Stimulated activated CD8-positive, alpha-beta memory T cell treated with anti-CD3 and anti-CD28 coated beads, Interleukin-4, amount 100 ng/mL, for 24 hours (primary cell): ENCODE measurements at places on chromosomes 1 and 21.
A peak's percentile ranks its signal among the peaks of the same experiment; 100 is the strongest.

DNA sequence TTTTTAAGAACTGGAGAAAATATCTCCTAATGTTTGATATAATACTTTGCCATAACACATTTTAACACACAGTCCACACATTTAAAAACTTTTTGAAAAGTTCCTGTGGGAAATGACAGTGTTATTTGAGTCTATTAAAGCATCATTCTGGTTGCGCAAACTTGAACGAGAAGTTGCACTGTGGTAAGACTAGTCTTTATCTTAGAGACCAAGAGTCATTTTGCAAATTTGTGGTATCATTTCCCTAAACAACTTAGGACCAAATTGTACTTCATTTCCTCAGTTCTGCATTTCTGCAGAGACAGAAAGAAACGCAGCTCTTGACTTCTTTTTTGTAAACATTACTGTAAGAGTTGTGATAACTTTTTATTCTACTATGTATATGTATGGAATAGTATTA, at the start of gene RGS18:
TSS of gene RGS18 (plus strand) at position 282 of the 400 bp plus-strand sequence. CDS start 176 bp downstream, outside the sequence.
- DNase-seq: no peak

GRCh38 chr1:107669996-107670395, 295.0 kb downstream of the VAV3 start:
- DNase-seq: no peak

DNA sequence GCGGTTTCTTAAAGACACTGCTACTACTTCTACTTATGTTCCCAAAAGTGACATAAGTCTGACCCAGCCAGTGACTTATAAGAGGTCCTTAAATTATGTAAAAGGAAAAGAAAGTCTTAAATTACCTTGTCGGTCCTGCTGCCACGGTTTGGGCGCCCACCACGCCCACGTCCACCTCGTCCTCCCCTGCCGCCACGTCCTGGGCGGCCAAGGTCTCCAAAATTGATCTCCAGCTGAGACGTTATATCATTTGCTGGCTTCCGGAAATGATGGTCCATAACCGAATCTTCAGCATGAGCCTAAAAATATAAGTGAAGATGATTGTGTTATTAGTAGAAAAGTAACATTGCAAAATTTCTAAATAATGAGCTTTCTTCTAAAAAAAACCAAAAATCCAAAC, 15.2 kb downstream of the SERBP1 start:
- DNase-seq: no peak

GRCh38 chr1:116835161-116835560, 74.6 kb upstream of the PTGFRN start:
- no peak for DNase-seq

GRCh38 chr1:176517484-176517883, 54.5 kb downstream of the PAPPA2 start:
- DNase-seq: no peak

GRCh38 chr1:243421784-243422183, 165.9 kb downstream of the SDCCAG8 start:
- DNase-seq: peak; percentile 11

DNA sequence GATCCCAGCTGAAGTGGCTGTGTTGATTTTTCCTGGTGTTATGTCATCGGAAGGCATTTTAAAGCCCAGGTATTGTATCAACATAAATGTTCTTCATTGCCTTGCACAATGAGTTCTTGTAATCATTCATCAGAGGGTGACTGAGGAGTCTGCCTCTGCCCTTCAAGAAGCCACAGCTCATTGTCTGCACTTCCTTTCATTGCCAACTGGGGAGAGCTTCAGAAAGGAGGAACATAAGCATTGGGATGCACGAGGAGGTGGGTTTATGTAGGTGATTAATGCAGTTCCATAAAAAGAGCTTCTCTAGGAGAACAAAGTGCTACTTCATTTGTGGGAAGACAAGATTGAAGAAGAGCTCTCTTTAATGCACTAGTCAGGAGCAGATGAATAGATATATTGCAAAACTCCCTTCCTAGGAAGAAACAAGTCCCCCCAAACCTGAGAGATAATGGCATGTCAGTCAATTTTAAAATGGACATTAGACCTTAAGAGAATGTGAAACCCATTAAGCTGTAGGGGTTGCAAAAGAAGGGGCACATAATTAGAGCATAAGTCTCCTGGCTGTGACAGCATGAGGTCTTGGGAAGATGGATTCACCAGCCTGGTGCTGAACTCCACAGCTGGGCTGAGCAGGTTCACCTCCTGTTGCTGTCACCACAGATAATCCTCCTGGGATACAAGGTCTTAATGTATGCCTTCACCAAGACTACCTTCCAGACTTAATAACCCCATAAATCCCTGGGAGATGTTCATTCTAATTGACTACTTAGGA, 124.6 kb downstream of the BACH1 start:
- no peak for DNase-seq

GRCh38 chr1:228207381-228207810, 448 bp upstream of the OBSCN start:
- no peak for DNase-seq

DNA sequence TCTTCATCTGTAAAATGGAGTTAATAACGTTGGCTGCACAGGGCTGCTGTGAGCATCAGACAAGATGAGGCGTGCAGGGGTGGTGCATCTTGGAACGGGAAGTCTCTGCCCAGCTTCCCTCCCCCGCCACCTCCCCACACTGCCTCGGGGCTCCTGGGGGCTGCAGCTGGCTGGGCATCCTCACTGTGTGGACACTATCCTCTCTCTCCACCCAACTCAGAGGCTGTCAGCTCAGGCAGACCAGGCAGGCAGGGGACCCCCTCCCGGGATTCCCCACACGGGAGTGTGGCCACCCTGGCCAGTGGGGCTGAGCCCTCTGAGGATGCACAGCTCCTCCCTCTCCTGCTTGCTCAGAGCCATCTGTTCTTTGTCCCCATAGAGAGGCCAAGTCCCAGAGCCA, 122.7 kb downstream of the CCDC185 start:
- no peak for DNase-seq

DNA sequence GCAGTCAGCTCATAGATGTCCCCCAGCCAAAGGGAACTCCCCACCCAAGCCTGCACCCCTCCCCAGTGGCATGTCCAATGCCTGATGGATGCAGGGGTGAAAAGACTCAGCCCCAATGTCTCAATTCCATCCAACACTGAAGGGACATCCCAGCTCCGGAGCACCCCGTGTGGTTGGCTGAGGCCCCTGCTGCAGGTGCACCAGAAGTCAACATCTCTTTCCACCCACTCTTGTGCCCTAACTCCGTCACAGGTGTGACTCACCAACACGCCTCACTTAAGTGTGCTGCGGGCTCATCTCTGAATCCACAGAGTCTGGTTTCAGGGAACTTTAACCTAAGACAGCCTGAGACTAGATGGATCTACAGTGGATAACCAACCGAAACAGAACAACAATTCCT, 40.9 kb upstream of the ZBTB18 start:
- peak; percentile 2 for DNase-seq

- DNase-seq: no peak
Observed at GRCh38 chr1:70909262-70909822, 138.3 kb downstream of the PTGER3 start.

- no peak for DNase-seq
Observed at GRCh38 chr1:220730486-220730885, 17.6 kb upstream of the MTARC2 start.

- no peak for DNase-seq
Observed at GRCh38 chr1:16189921-16190621, 22.4 kb downstream of the ARHGEF19 start.

DNA sequence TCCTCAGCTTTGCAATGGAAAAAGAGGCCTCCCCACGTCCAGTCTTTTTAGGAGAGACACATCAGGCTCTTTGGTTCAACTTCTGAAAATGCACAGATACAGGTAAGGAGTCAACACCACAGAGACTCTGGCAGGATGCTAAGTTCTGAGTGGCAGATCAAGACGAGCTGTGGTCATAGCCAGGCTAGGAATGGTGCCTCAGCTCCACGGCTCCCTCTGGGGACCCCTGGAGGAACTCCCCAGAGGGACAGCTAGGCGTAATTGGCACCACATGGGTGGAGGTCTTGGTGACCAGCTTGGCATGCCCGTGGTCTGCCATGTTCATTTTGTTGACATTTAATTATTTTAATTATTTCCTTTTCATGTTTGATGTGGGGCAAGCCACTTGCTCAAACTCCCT, 206.1 kb downstream of the KAZN start:
- no peak for DNase-seq

- no peak for DNase-seq
Observed at GRCh38 chr21:43882952-43883545, 18.0 kb downstream of the AGPAT3 start.

GRCh38 chr21:16186742-16187141, 457.0 kb downstream of the USP25 start:
- DNase-seq: no peak

- no peak for DNase-seq
Observed at GRCh38 chr1:86156566-86157455, at the start of gene COL24A1. COL24A1 (minus strand) TSS chr1:86156772; CDS start chr1:86156396, 376 bp downstream.

DNA sequence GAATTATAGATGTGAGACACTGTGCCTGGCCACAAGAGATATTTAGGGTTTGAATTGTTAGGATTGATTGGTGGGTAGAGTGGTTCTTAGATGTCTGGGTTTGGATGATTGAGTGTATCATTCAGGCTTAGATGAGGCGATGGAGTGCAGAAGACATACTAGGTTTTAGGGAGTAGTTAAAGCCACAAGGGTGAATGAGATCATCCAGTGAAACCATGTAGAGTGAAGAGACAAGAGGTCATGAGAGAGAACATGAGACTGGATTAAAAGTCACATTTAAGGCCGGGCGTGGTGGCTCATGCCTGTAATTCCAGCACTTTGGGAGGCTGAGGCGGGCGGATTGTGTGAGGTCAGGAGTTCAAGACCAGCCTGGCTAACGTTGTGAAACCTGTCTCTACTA, 37.2 kb downstream of the ZFYVE9 start:
- DNase-seq: no peak

DNA sequence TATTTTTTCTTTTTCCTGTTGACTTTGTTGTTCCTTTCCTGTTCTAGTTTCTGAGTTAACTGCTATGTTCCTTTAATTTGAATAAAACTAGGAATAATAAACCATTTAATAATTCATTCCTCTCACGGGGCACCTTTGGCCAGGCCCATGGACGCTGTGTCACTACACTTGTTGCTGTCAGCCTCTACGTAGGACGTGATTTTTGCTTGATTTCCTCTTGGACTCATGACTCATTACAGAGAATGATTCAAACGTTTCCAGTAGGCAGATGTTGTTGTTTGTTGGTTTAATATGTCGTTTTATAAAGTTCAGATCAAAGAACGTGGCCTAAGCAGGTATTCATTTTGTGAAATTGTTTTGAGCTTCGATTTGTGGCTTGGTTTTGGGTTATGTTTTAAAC, 9.1 kb upstream of the SLC19A1 start:
- DNase-seq: no peak

- no peak for DNase-seq
Observed at GRCh38 chr21:44070391-44070790, 36.8 kb upstream of the PWP2 start.

- no peak for DNase-seq
Observed at GRCh38 chr1:28803051-28803450, 8.9 kb upstream of the OPRD1 start.

DNA sequence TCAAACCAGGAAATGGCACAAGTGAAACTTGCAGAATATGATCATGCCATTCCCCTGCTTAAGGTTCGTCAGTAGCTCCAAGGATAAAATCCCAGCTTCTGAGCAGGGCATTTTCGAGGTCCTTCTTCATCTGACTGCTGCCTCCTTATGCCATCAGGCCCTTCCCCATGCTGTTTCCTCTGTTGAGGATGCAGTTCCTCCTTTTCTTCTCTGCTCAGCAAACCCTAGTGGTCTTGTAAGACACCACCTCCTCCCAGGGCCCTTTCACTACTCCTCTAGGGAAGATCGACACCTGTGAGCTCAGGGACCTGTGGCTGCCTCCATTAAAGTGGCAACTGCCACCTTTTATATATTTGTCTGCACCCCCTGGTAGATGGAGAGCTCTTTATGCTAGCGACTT, 62.1 kb upstream of the JUN start:
- DNase-seq: no peak

DNA sequence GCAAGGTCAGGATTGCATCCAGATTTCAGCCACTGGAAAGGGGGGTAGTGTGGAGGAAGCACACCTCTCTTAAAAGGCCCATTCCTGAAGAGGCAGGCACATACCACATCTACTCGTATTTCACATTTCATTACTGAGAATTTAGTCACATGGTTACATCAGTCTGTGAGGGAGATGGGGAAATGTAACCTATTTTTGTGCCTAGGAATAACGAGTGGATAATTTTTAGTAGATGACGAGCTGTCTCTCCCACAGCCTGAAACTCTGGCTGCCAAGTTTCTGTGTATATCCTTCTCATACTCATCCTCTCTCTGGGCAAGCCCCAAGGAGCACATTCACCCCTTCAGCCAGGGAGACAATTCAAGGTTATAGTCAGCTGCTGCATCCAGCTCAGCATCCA, 10.3 kb upstream of the C21orf91 start:
- DNase-seq: no peak

- DNase-seq: no peak
Observed at GRCh38 chr21:44687671-44688070, 5.7 kb upstream of the KRTAP12-1 start.

DNA sequence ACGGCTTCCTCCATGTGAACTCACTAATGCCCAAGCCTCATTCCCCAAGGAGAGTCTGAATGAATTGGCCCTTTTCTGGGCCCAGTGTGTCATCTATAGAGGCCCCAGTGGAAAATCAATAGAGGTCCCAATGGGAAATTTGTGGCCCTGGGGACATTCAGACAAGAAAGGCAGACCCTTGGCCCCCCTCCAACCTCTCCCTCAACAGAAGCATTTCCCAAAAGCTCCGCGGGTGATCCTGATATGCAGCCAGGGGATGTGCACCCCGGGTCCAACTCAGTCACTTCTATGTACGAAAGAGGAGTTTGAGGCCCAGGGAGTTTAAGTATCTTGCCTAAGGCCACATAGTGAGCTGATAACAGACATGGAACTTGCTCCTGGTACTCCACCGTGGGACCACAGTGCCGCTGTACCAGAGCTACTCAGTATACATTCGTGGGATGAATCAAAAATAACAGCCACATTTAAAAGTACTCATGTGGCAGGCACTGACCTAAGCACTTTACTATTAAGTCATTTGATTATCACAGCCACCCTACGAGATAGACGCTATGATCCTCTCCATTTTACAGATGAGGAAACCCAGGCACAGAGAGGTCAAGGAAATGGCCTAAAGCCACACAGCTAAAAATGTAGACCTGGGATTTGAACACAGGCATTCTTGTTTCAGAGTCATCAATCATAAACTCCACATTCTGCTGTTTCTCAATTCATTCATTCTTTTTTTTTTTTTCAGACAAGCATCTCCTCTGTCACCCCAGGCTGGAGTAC, 8.5 kb downstream of the EPHA2 start:
- DNase-seq: no peak

DNA sequence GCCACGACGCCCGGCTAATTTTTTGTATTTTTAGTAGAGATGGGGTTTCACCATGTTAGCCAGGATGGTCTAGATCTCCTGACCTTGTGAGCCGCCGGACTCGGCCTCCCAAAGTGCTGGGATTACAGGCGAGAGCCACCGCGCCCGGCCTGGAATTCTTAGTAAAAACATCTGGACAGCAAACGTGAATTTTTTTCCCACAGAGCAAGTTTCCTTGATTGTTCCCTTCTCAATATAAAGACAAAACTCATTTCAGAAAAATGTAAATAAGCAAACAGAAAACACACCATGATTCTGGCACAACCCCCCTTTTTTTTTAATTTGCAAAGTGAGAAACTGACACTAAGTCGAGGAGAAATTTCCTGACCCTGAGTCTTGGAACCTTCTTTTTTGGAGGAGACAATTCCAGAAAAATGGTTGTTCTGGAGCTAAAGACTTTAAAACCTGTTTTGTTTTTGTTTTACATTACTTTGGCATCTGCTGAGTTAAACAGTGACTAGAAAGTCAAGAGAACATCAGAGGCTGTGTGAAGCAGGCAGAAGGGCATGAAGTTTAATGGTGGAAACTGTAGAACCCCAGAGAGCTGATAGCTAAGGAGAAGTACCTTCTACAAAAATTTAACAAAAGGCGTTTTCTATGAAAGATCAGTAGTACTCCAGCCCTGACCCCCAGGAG, 10.3 kb upstream of the HMGCS2 start:
- no peak for DNase-seq
